ENCODE measurements at places on chromosomes 2 and 18. TPM values are rescaled to one million over a fixed set of nuclear protein-coding genes. Genes with fewer than 3 reads are reported as not detected.

The LRRC30 gene
- not detected for total RNA-seq

DNA sequence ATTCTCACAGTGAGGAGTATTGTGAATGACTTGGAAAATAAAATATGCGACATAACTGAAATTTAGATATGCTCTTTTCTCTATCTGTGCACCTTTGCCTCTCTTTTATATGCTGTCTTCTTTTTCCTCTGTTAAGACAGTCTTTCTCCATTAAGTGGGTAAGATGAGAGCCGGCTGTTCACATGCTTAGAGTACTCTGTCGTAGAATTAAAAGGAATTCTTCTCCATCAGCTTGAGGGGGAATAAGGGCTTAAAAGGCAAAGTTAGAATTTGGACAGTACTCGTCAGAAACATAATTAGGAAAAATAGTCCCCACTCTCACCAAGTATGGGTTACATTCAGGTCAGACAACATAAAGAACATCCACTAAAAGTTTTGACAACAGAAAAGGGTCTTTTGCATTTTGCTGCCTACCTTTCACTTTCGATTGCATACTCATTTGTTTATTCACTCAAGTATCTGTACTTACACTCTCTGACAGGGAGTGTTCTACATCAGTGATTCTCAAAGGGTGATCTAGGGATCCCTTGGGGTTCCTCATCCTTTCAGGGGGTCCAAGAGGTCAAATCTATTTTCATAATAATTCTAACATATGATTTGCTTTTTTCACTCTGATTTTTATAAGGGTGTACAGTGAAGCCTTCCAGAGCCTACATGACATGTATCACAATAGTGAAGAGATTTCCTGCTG is 48.0 kb downstream of the ARHGAP15 start:
- H3K36me3 ChIP-seq, result no peaks in the 10 kb centered on the region
- H3K27me3 ChIP-seq, result no peaks in the 10 kb centered on the region
- H3K27ac ChIP-seq, result peak overlapping the region; percentile 19
- DNase-seq, result no peak
- H3K4me3 ChIP-seq, result peak overlapping the region; percentile 30
- no peaks in the 10 kb centered on the region for H3K4me1 ChIP-seq

The NPC1 gene
- total RNA-seq, result 58.9 TPM

DNA sequence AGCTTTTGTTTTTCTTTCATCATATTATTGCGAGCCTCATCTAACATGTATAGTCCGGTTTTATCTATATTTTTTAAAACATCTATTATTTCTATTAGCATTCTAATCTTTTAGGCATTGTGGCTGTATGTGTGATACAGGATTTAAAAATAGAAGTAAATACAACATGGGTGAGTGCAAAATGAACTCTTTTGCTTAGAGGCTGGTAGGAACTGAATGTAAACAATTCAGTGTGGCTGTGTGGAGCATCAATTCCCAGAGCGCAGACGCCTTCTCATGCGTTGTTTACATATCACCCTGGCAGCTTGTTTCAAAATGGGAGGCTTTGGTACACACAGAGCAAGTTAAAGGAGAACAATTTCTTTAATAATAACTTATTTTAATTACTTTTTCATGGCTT is 836 bp downstream of the DTNA start:
- peak overlapping the region; percentile 9 for H3K4me3 ChIP-seq
- DNase-seq, result no peak
- H3K4me1 ChIP-seq, result no peaks in the 10 kb centered on the region
- peak overlapping the region; percentile 81 for H3K27ac ChIP-seq
- no peaks in the 10 kb centered on the region for H3K27me3 ChIP-seq

- H3K27me3 ChIP-seq, result no peaks in the 10 kb centered on the region
- no peaks in the 10 kb centered on the region for H3K4me1 ChIP-seq
- no peak overlapping the region for H3K27ac ChIP-seq
- no peak for DNase-seq
- no peaks in the 10 kb centered on the region for H3K36me3 ChIP-seq
Measured at GRCh38 chr18:28075501-28075900, 101.4 kb downstream of the CDH2 start.

- H3K27me3 ChIP-seq, result no peaks in the 10 kb centered on the region
- peak; percentile 79 for DNase-seq
- H3K36me3 ChIP-seq, result no peaks in the 10 kb centered on the region
- H3K4me3 ChIP-seq, result no peak overlapping the region
Measured at GRCh38 chr2:240960309-240960970, 38.0 kb upstream of the SNED1 start.

DNA sequence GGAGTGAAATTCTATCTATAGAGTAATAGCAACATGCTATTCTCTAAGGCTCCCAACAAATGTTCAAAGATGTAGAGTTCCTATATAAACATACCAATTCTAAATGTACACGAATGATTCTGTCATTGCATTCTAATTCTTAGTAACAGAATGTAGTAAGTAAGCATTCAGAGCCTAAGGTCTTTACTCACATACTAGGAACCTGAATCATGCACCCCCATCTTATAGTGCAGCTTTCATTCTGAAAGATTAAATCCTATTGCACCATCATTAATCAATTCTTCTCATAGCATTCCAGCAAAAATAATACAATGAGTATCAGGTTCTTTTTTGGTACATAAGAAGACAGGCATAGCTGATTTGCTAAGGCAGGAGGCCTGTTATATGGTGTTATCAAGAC is 230.0 kb downstream of the NCKAP5 start:
- DNase-seq, result no peak
- no peaks in the 10 kb centered on the region for H3K4me1 ChIP-seq
- no peaks in the 10 kb centered on the region for H3K36me3 ChIP-seq
- H3K4me3 ChIP-seq, result no peak overlapping the region

DNA sequence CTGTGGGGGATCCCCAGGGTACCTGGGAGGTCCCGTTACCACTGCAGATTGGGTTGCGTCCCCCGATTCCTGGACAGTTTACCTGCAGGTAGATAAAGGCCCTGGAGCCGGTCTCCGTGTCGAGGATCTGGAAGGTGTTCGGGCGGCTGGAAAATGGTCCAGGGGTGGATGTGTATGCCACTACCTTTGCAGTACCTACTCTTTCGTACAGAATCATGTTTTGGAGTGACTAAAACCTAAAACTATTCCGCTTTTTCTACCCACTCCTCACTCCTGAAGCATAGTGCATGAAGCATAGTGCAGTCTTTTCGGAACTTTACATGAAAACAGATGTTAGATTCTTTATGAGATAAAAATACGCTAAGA is 418 bp downstream of the WDR75 start:
- H3K4me1 ChIP-seq, result peaks cover 9% of the 10 kb centered on the region
- DNase-seq, result no peak
- H3K27ac ChIP-seq, result peak overlapping the region; percentile 97
- H3K36me3 ChIP-seq, result no peaks in the 10 kb centered on the region
- no peaks in the 10 kb centered on the region for H3K27me3 ChIP-seq

GRCh38 chr2:191114403-191114886 is 36.3 kb downstream of the STAT4 start:
- H3K4me1 ChIP-seq, result no peaks in the 10 kb centered on the region
- no peak overlapping the region for H3K4me3 ChIP-seq
- H3K27ac ChIP-seq, result no peak overlapping the region
- DNase-seq, result no peak

The TCF7L1 gene
- 37.1 TPM for total RNA-seq

DNA sequence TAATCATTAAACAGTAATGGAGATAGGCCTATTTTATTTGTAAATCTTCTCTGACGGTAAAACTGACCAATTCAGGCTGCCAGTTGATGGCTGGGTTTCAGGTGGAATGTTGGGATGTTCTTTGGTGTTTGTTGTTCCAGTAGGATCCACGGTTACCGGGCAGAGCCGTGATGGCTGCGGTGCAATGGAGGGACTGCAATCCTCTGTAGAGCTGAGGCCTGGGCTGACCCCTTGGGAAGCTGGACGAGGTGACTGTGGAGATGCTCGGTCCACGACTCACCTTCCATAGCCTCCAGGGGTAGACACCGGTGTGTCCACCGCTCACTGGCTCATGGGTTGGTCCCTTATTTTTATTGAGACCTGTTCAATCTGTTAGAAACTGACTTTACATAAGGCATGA is 42.5 kb downstream of the ZNF519 start:
- no peaks in the 10 kb centered on the region for H3K27me3 ChIP-seq
- no peaks in the 10 kb centered on the region for H3K4me1 ChIP-seq
- no peak overlapping the region for H3K4me3 ChIP-seq
- H3K36me3 ChIP-seq, result no peaks in the 10 kb centered on the region
- no peak overlapping the region for H3K27ac ChIP-seq

The CYP1B1 gene
- 58.2 TPM for total RNA-seq

DNA sequence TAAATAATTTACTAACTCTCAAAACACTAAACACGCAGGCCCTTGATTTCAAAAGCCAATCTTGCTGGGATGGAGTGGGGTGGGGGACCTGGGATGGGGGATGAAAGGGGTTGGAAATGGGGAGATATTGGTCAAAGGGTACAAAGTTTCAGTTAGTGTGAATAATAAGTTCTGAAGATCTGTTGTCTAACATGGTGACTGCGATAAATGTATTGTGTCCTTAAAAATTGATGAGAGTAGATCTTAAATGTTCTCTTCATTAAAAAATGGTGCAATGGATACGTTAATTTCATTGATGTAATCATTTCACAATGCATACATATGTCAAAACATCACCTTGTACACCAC is 505 bp upstream of the ACYP2 start:
- H3K4me3 ChIP-seq, result peak overlapping the region; percentile 60
- H3K27ac ChIP-seq, result peak overlapping the region; percentile 99
- H3K4me1 ChIP-seq, result no peaks in the 10 kb centered on the region
- no peaks in the 10 kb centered on the region for H3K27me3 ChIP-seq
- no peaks in the 10 kb centered on the region for H3K36me3 ChIP-seq

DNA sequence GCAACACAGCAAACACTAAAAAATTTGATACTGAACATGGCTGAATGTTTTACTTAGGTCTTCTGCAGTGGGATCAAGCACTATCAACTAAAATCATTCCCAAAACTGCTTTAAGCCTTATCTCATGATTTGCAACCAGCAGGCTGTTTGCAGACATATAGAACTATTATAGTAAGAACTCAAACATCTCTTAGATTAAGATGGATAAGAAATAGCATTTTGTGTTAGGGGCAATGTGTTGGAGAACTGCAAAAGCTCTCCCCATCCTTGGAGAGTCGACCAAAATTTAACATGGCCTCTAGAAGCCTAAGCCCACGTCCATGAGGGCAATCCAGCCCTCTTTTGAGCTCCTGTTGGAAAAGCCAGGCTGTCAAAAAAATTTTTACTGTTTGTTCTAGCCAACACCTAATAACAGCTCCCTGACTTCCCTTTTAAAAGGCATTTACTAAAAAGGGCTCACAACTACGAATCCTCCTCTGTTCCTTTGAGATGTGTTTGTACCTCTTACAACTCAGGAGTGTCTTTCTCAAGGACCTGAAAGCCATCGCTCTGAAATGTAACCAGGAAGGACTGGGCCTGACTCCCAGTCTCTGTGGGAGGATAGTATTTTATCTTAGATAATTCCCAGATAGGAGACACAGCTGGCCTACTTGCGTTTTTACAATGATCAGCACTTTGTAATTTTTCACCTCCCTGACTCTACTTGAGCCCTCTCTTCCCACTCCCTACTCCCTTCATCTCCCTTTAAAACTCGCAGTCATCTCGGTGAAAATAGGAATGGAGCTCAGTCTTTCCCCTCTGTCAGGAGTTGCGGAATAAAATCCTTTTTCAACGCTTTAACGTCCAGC is 1.4 kb downstream of the KRCC1 start:
- H3K4me3 ChIP-seq, result peak overlapping the region; percentile 85
- H3K27ac ChIP-seq, result peak overlapping the region; percentile 98
- no peak for DNase-seq
- no peaks in the 10 kb centered on the region for H3K27me3 ChIP-seq
- H3K4me1 ChIP-seq, result peaks cover 5% of the 10 kb centered on the region

All from uterus (tissue), 4 donors.